ENCODE measurements at places on chromosomes 2 and 18.

DNA sequence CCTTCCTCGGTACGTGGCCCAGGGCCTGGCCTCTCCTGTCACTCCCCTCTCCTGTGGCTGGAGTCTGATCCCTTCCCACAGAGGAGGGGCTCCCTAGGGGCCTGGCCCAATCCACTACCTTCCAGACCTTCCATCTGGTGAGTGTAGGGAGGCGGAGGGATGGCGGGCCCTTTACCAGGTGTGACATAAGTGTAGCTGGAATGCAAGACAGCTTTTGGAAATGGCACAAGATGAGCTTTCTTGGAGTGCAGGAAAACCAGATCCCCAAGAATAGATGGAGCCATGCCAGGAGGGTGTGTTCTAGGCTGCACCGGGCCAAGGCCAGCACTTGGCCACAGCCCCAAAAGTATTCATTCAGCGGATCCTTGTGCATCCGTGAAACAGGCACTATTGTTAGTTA is 30.1 kb downstream of the IGFBP5 start:
- DNase-seq, result peak; percentile 66

DNA sequence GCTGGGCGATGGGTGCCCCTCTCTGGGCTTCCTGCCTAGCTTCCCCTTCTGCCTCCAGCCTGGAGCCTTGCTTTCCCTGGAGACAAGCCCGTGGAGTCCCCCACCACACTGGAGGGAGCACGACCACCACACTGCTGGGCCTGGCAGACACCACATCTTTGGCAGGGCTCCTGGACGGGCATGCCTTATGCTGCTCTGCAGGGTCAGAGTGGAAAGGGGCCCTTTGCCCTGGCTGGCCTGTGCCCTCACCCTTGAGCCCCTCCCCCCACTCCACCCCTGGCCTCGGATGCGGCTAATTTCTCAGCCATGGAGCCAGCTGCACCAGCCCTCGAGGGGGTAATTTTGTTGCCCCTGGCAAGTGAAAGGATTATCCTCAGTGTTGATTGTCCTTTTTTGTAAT is 194.5 kb downstream of the LOXHD1 start:
- DNase-seq, result no peak

DNA sequence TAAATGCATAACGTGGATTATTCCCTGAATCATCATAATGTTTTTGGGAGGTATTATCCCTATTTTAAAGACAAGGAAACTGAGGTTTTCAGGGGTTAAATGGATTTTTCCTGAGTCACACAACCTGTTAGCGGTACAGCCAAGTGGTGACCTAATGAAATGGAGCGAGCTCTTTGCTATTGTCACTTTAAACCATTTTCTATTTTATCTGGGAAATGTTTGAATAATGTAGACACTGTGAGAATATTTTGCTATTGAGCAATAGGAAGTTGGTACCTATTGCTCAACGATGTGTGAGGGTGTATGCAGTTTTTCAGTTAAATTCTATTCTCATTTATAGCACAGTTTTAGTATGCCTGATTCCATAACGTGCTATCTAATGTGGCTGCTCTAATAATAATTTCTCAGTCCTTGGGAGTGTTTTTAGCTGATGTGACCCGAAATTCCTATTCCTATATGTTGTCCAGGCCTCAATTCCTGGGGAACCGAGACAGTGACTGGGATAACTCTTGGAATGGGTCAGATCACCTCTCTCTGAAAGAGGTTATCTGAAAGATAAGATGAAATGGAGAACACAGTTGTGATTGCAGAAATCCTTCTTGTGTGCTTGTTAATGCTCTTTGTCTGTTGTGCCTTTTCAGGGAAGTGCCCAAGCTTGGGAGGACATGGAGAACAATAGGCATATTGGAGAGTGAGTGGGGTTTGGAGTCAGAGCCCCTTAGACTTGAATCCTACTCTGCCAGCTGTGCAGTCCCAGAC is 38.4 kb downstream of the ABCB11 start:
- DNase-seq, result no peak

DNA sequence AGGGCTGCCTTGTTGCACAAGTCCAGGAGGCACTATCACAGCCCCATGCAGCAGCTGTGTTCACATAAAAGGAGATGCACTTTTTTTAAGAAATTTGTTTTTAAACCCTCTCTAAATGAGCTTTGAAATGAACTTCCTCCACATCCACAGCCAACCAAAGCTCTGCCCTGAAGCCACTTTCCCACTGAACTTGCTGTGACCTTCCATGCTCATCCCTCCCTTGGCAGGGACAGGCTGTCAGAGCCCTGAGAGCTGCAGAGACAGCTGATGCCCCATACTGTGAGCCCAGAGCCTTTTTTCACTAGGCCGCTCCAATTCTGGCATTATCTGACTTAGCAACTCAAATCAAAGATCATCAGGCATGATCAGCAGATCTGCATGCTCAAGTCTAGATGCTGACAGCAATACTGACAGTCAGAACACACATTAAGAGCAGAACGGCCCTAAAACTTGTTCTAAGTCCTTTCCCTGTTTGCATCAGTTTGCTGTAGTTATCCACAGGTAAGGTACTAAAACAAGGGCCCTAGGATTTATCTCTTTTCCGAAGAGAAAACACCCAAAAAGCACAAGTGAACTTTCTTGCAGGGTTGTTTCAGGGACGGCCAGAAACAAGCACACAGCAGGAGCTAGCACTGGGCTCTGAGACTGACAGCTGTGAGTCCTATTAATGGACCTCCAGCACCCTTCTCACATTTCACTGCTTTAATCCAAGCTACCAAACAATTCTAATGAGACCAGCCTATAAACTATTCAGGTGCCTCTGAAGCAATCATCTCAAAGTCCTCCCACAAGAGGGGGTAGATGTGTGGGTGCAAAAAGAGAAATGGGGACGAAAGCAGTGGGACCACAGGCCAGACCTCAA is 34.9 kb downstream of the RNU4ATAC start:
- no peak for DNase-seq

DNA sequence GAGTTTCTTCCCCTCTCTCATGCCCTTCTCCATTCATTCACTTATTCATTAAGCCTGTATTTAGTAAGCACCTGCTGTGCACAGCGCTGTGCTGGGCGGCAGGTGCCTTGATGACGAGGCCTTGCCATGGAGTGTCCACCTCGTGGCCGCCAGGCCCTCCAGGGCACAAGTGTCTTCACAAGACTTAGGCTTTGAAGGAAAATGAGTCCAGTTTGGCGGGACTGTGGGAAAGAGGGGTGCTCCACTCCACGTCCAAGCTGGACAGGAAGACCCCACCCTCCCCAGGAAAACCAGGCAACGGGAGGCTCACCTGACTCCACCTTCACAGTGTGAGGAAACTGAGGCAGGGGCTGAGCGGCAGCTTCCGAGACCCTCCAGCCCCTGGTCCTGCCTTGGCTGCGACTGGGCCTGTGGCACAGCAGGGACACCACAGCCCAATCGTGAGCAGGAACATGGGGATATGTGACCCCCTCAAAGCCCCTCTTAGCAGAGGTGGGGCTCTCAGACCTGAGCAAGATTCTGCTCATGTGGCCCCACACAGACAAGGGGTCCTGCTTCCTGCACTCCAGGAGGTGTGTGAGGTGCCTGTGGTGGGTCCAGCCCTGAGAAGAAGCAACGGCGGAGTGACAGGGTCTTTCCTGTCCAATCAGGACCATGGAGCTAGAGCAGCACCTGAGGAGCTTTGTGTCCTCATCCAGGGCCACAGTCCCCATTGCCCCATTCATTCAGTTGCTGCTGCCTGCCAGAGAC is 110.3 kb upstream of the ODC1 start:
- no peak for DNase-seq

DNA sequence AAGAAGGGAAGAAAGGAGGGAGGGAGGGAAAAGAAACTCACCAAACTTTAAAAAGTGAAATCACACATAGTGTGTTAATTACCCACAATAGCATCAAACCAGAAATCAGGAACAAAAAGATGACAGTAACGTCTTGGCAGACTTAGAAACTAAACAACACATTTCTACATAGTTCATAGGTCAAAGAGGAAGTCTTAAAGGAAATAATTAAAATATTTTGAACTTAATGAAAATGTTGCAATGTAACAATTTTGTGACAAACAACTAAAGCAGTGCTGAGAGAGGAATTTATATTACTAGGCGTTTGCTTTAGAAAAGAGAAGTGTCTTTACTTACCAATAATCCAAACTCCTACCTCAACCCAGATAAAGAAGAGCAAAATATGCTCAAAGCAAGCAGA is 505.0 kb upstream of the ID2 start:
- no peak for DNase-seq

GRCh38 chr2:64052463-64053241 is 33.4 kb upstream of the VPS54 start:
- DNase-seq, result no peak

GRCh38 chr2:100817388-100817985 is 2.5 kb upstream of the NPAS2 start:
- DNase-seq, result no peak

- DNase-seq, result no peak
These were observed 843.0 kb downstream of the DPP10 start for GRCh38 chr2:115285416-115285815.
